ENCODE measurements at places on chromosomes 7 and 10.

DNA sequence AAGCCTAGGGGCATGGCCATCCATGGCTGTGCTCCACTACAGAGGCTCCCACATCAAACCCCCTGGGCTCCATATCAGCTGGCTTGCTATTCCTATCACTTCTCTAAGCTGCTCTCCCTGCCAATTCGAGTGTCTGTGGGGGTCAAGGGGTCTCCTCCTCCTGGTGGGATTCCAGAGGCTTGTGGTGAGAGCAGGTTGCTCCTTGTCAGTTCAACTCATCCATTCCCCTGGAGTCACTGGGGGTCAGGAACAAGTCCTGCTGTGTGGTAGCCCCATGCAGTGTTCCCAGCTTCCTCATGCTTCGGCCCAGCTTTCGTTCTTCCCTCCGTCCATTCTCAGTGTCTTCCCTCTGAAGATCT lies 86.6 kb upstream of the UNC5B start:
- DNase-seq, result no peak
- no peak overlapping the region for H3K27ac ChIP-seq
- peaks cover 26% of the 10 kb centered on the region for H3K27me3 ChIP-seq
- H3K4me3 ChIP-seq, result no peak overlapping the region
- H3K4me1 ChIP-seq, result no peaks in the 10 kb centered on the region

DNA sequence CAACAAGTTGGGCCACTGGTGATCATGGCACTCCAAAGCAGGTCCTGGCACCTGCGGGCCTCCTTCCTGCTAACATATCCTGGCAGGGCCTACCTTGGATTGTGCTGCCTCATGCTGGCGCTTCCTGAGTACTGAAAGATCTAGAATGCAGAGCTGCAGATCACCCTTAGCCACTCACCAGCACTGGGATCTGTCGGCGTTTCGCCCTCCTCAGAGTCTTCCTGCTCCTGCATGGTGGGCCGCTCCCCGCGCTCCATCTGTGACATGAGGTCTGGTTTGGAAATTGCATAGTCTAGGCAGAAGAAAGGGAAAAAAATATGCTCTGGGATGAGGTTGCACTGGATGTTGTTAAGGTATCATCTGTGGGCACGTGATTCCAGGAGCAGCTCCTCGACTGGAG lies 10.0 kb downstream of the ZNF777 start:
- no peaks in the 10 kb centered on the region for H3K4me1 ChIP-seq
- no peak overlapping the region for H3K27ac ChIP-seq
- no peaks in the 10 kb centered on the region for H3K27me3 ChIP-seq
- H3K4me3 ChIP-seq, result no peak overlapping the region

DNA sequence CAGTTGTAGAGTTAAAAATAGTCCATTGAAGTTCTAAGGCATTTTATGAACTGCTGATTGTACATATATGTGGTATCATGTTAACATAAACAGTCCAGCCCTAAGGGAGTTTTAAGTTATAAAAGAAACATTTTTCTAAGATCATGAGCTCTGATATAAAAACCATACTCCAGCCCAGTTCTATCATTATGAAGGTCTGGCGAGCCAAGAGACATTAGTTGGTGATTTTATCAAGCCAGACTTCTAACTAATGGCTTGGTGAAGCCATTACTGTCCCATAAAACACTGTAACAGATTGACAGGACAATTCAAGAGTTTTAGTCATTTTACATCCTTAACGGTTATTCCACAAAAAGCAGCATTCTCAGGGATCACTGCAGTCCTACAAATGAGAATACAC lies 221.6 kb downstream of the RNLS start:
- DNase-seq, result peak; percentile 22
- H3K27ac ChIP-seq, result no peak overlapping the region
- H3K27me3 ChIP-seq, result no peaks in the 10 kb centered on the region
- no peaks in the 10 kb centered on the region for H3K4me1 ChIP-seq

- no peak overlapping the region for H3K4me3 ChIP-seq
- H3K27me3 ChIP-seq, result no peaks in the 10 kb centered on the region
- no peak overlapping the region for H3K27ac ChIP-seq
- DNase-seq, result no peak
- no peaks in the 10 kb centered on the region for H3K36me3 ChIP-seq
Measured at GRCh38 chr7:116324582-116324981, 114.2 kb downstream of the TES start.

DNA sequence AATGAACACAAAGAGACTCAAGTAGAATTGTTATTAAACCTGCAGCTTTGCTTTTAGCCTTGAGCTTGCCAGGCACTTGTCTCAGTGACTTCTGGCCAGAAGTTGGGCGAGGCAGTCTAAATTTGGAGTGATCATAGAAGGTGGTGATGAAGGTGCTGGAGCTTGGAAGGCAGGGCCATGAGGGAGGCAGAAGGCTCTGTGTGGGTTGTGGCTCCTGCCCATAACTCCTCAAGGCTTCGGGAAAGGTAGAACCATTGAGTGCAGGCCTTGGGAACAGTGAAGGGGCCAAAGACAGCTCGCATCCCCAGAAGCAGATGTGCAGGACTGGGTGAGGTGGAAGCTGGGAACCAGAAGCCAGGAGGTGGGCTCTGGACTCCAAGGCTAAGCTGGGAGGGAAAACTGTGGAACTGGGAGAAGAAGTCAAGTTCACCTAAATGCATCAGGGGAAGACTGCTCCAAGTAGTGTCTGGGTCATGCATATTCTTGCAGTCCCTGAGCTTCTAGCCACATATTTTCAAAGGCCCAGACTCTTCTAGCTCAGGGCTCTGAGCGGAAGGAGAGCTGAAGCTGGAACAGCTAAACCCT lies 111.1 kb upstream of the HABP2 start:
- no peaks in the 10 kb centered on the region for H3K36me3 ChIP-seq
- no peak overlapping the region for H3K27ac ChIP-seq
- no peak overlapping the region for H3K4me3 ChIP-seq
- no peaks in the 10 kb centered on the region for H3K4me1 ChIP-seq
- H3K27me3 ChIP-seq, result peaks cover 26% of the 10 kb centered on the region

- no peak overlapping the region for H3K4me3 ChIP-seq
- no peaks in the 10 kb centered on the region for H3K27me3 ChIP-seq
- peak; percentile 97 for DNase-seq
Measured at GRCh38 chr7:116327752-116328151, 117.4 kb downstream of the TES start.

- no peaks in the 10 kb centered on the region for H3K36me3 ChIP-seq
- H3K27ac ChIP-seq, result no peak overlapping the region
- no peak overlapping the region for H3K4me3 ChIP-seq
- H3K4me1 ChIP-seq, result no peaks in the 10 kb centered on the region
Measured at GRCh38 chr10:15868006-15868405, 7.7 kb upstream of the MINDY3 start.

GRCh38 chr7:25151773-25152172 lies 26.7 kb upstream of the CYCS start:
- peaks cover 2% of the 10 kb centered on the region for H3K4me1 ChIP-seq
- no peaks in the 10 kb centered on the region for H3K27me3 ChIP-seq
- H3K36me3 ChIP-seq, result no peaks in the 10 kb centered on the region
- no peak for DNase-seq

DNA sequence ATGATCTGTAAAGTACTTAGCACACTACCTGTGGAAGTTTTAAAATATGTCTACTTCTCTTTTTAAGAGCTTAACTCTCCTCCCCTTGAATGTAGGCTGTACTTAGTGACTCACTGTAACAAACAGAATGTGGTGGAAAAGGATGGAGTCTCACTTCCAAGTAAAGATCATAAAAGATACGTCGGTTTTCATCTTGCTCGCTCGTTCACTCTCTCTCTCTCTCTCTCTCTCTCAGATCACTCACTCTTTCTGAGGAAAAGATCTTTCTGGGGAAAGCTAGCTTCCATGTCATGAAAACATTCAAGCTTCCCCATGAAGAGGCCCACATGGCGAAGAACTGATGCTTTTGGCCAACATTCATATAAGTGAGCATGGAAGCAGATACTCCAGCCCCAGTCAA lies 5.5 kb downstream of the CHUK start:
- no peak overlapping the region for H3K4me3 ChIP-seq
- H3K36me3 ChIP-seq, result peaks cover 9% of the 10 kb centered on the region
- no peak overlapping the region for H3K27ac ChIP-seq
- DNase-seq, result no peak
- H3K27me3 ChIP-seq, result no peaks in the 10 kb centered on the region

DNA sequence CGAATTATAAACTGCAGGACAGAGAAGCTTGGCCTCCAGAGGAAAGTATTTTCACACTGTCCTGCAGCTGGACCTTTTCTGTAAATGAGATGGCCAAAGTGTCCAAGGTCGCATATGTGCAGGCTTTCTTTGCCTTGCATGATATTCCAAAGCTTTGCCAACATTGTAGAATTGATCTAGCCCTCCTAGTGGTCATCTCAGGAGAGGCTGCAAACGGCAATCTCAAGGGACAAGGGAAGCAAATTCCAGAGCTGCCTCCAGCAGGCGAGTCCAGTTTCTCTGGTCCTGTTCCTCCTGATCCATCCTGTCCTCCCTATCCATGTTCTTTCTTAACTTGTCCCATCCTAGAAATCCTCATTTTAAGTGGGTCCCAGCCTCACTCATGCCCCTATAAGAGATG lies 373.4 kb upstream of the PCDH15 start:
- peaks cover 5% of the 10 kb centered on the region for H3K27me3 ChIP-seq
- no peak overlapping the region for H3K4me3 ChIP-seq
- H3K4me1 ChIP-seq, result no peaks in the 10 kb centered on the region

DNA sequence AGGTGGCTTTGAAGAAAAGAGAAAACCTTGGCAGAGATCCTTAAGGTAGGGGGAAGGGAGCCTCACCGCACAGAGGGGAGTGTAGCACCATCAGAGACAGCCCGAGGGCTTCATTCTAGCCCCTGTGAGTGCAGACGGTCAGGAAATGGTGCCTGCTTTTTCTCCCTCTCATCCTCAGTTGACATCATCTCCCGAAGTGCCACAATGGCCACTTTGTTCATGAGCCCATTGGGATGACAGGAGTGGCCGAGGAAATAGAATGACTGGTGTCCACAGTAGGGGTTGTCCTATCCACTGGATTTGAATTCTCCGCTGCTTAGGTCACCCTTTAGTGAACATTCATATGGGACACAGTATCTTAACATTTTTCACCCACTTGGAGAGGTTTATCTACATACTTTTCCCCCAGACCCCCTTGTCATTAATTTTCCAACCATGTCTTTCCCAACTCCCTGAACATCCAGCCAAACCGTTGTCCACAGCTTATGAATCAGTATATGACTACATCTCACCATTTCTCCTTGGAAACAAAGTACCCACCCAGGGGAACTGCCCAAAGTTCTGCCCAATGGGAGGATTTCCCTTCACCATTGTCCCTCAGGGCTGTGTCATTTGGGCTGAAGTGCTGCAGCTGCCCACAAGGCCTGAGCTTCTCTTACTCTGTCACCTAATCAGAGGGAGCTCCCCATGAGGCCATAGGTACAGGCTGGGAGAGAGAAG lies 108.8 kb downstream of the ADCY1 start:
- H3K36me3 ChIP-seq, result peaks cover 3% of the 10 kb centered on the region
- H3K27me3 ChIP-seq, result no peaks in the 10 kb centered on the region
- no peak overlapping the region for H3K27ac ChIP-seq

DNA sequence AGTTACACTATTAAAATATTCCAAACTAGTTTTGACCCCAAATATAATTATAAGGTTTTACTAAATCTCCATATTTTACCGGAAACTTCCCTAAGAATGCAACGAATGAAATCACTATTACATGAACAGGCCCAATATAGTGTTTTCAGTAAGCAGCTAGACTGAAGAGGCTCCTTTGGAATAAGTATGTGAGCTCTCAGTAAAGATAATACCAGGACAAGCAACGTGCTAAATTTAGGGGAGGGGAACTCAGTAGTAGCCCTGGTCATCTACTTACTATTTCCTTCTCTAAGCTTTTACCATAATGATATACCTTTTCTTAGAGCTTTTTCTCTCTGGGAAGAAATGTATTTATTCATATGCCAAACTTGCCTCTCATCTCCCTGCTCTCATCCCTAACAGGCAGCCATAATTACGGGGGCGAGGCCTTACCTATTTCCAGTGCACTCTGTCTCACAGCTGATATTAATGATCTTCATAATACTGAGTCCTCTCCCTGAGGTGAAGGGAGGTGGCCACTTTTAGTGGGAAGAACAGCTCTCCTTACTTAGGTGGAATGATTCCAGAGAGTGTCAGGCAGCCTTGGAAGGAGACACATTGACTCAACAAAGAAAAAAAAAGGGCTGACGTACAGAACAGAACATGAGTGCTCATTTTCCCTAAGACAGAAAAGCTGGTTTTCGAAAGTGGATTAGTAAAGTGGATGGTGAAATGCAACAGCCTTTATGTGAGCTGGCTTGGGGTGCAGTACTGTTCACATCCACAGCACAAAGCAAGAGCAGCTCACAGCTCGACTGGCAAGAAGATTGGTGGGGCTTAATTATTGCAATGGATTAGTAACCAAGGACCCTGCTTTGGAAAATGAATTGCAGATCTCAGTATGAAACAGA lies 165.4 kb downstream of the GLI3 start:
- no peaks in the 10 kb centered on the region for H3K4me1 ChIP-seq
- H3K36me3 ChIP-seq, result peaks cover 31% of the 10 kb centered on the region
- peak; percentile 65 for DNase-seq
- H3K27me3 ChIP-seq, result no peaks in the 10 kb centered on the region

GRCh38 chr7:121062671-121063279 lies 74.3 kb downstream of the CPED1 start:
- no peaks in the 10 kb centered on the region for H3K4me1 ChIP-seq
- H3K36me3 ChIP-seq, result peaks cover 8% of the 10 kb centered on the region
- H3K27me3 ChIP-seq, result no peaks in the 10 kb centered on the region
- no peak for DNase-seq

- no peak overlapping the region for H3K27ac ChIP-seq
- peaks cover 46% of the 10 kb centered on the region for H3K27me3 ChIP-seq
- no peaks in the 10 kb centered on the region for H3K36me3 ChIP-seq
- no peak overlapping the region for H3K4me3 ChIP-seq
- no peak for DNase-seq
Measured at GRCh38 chr7:71753956-71754664, 622.2 kb downstream of the GALNT17 start.

DNA sequence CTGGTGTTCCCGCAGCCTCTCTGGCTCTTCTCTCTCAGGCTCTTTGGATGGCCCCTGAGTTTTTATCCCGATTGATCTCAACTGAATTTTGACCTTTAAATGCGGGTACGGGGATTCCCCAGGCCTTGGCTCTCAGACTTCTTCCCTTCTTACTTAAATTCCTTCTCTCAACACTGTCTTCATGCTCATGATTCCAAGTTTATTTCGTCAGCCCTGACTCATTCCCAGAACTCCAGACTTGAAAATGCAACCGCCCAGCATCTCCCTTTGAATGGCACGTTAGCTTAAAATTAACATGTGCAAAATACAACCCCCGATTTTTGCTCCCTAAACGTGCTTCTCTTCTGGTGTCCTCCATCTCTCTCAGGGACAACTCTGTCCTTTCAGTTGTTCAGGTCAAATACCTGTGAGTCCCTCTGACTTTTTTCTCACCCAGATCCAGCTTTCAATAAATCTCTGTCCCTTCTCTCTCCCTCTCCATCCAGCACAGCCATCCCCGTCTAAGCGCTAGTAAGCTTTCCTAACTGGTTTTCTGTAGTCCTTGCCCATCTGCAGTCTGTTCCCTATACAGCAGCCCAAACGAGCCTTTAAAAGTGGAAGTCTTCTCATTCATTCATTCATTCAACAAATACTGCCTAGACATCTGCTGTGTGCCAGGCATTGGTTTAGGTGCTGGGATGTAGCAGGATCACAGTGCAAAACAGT lies 7.1 kb downstream of the HECW1 start:
- H3K27ac ChIP-seq, result peak overlapping the region; percentile 73
- H3K4me1 ChIP-seq, result peaks cover 13% of the 10 kb centered on the region
- no peaks in the 10 kb centered on the region for H3K36me3 ChIP-seq

- no peak overlapping the region for H3K4me3 ChIP-seq
- no peaks in the 10 kb centered on the region for H3K27me3 ChIP-seq
- no peak overlapping the region for H3K27ac ChIP-seq
- H3K36me3 ChIP-seq, result no peaks in the 10 kb centered on the region
Measured at GRCh38 chr7:113331155-113331898, 213.0 kb upstream of the SMIM30 start.

Measured in mesenchymal stem cell (in vitro differentiated cells and primary cell).